ENCODE measurements at places on chromosomes 5 and 9.

DNA sequence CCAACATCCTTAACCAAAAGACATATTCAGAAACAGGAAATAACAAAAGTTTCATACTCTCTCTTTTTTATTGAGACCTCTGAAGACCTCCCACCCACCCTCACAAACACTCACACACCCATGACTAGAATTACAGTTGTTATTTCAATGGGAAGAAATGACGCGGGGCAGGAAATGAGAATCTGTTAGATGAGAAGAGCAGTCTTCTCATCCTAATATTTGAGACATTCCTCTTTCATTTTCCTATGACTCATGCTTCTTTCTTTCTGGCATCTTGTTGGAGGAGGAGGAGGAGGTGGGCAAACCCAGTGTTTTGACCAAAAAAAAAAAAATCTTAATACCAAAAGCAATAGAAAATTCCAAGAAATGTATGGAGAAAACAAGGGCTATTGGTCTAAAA lies 179.5 kb upstream of the TARS1 start:
- DNase-seq, result no peak

DNA sequence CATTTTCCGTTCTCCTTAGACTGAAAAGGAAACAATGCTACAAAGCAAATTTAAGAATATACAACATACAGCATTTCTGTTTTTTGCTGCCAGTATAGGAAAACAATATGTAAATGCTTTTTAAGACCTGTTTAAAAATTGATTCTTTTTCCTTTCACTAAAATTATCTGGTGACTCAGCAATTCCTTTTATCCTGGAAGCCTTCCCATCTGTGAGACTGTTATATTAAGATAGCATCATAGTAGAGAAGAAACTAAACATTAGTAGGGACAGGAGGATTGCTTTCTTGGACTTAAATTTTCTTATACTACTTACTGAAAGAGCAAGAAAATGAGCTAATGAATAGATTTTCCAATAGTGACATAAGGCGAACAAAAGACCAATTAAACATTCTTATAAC lies 30.0 kb upstream of the GPR21 start:
- DNase-seq, result no peak

- DNase-seq, result no peak
Observed at GRCh38 chr9:5982317-5982716, 33.1 kb downstream of the RANBP6 start.

GRCh38 chr5:178538741-178539229 lies 51.4 kb downstream of the COL23A1 start:
- DNase-seq, result no peak
